ENCODE measurements at places on chromosomes 5 and 9.
A peak's percentile ranks its signal among the peaks of the same experiment; 100 is the strongest.

- DNase-seq = peak; percentile 73
Observed at GRCh38 chr5:82277987-82278710, at the start of gene RPS23. TSS of gene RPS23 (minus strand) at chr5:82278354. CDS start at chr5:82278323, 31 bp downstream.

DNA sequence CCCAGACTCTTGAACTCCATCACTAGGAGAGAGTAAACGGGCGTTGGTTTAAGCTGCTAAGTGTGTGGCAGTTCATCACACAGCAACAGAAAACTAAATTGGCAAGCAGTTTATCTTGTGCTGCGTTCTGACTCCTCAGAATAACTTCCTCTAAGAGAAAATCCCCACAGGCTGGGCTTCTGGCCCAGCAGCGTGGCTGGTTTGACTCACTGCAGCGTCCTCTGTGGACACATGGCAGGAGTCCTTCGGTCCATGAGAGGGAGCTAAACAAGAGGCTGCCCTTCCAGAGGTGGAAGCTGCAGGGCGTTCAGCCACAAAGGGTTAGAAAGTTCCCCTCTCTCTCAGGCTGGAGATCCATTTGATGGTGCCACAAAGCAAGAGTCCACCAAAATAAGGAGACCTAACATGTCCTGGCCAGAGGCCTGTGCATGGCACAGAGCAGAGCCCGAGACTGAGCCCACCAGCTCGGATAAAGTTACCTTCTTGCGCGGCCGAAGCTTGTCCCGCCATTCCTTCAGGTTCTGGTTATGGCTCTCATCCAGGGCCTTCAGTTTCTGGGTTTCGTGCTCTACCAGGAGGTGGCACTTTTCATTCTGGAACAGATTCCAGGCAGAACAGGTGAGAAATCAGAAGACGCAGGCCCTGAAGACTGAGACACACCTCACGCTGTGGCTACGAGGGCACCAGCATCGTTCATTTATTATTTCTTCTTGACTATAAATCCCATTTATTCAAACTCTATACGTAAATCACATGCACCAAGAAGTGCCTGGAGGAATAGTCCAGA is 46.2 kb upstream of the FBXW11 start:
- no peak for DNase-seq

DNA sequence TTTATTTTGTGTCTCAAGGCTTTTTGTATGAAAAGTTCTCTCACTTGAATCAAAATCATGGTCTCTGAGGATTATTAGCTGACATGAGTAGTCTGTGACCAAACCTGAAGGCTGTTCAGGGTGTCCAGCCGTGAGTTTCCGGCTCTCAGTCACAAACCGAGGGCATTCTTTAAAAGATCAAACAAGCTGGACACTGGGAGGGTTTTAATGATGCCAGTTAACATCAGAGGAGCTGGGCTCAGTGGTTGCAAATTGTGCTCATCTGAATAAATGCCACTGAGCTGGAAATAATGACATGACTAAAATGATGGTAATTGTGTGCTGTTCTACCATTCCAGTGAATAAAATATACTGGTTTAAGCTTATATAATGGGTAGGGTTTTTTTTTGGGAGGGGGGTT is 153.1 kb downstream of the FOCAD start:
- no peak for DNase-seq

DNA sequence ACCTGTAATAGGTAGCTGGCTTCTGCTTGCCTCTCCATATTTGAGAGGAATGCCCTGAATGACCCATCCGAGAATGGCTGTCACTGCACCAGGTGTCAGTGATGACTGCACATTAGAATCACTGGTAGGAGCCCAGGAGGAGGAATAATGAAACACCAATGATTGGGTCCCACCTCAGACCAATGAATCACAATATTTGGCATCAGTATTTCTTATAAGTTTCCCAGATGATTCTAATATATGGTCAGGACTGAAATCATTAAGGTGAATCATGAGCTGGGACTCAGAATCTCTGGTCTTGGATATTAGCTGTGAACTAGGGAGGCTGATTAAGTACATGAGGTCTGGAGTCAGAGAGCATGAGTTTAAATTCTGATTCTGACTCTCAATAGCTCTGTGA is 23.4 kb downstream of the ARSB start:
- DNase-seq = no peak

- DNase-seq = no peak
Observed at GRCh38 chr5:127322403-127322802, 31.8 kb downstream of the MEGF10 start.

DNA sequence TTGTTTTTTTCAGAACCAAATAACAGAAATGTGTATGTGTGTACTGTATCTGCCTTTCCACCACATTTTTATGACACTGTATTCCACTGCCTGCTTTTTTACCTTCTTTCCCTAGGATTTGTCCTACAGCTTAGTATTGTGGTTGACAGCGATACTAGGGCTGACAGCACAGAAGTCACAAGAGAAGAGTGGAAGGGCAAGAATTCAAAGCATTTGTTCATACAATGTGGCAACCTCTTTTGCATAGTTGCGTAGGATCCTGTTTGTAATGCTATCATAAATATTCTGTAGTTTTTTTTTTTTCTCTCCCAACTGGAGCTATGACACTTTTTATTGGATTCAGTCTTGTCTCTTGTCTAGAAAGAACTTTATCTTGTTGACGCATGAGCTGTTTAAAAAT is 5.6 kb upstream of the BNIP1 start:
- DNase-seq = no peak

DNA sequence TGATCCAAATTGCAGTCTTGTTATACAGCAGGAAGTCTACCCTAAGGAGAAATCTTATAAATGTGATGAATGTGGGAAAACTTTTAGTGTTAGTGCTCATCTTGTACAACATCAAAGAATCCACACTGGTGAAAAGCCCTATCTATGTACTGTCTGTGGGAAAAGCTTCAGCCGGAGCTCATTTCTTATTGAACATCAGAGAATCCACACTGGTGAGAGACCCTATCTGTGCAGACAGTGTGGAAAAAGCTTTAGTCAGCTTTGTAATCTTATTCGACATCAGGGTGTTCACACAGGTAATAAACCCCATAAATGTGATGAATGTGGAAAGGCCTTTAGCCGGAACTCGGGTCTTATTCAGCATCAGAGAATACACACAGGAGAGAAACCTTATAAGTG is 10.4 kb downstream of the ZNF189 start:
- no peak for DNase-seq

GRCh38 chr5:157266286-157267007 is 524 bp downstream of the CYFIP2 start:
- no peak for DNase-seq

DNA sequence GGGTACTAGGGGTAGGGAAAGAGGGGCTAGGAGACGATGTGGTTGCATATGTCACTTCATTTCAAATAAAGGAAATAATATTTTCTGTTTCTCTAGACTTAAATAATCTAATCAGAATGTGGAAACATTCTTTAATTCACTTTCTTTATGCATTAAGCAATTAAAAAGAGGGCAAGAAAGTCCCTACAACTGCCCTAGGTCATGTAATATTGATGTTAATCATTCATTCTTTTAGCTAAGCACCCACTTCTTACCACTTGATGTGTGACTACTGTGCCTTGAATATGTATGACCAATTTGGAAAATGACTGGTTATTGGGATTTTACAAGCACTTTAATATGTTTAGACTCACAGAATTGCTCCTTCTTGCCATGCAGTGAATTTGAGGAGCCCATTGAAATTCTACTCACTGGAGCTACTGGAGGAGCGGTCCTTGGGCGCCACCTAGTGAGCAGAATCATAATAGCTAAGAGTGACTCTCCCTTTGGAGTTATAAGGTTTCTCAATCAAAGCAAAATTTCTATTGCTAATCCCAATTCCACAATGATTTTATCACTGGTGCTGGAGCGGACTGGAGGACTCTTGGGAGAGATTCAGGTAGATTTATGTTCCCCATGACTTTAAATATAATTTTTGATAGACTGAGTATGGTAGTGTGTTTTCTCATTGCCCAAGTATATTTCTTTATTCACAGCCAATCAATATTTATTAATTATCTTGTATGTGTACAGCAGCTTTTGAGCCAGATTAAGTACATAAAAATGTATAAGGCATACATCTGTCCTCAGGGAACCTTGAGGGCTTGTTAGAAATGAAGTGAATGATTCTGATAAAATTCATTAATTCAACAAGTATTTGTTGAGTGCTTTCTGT is 225.1 kb downstream of the ADGRV1 start:
- peak; percentile 42 for DNase-seq

DNA sequence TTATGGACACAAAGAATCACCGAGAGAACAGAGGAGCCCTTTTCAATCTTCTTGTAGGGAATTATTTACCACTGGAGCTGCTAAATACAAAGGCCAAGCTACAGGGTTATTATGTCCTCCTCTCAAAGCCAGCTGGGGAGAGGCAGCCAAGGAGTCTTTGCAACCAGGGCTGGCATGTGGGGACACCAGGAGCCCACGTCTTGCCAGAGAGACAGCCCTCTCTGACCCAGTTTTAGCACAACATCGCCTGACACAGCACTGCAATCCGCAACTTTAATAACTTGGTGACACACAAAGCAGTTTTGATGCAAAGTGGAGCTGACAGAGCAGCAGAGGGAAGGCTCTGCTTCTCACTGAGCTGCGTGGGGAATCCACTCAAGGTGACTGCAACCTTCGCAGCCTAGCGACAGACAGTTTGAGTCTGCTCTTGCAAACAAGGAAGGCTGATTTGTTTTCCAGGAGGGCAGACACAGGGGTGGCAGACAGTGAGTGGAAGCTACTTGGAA is 33.6 kb downstream of the TLR4 start:
- no peak for DNase-seq

- DNase-seq = no peak
Observed at GRCh38 chr5:153534102-153534501, 43.6 kb downstream of the GRIA1 start.

DNA sequence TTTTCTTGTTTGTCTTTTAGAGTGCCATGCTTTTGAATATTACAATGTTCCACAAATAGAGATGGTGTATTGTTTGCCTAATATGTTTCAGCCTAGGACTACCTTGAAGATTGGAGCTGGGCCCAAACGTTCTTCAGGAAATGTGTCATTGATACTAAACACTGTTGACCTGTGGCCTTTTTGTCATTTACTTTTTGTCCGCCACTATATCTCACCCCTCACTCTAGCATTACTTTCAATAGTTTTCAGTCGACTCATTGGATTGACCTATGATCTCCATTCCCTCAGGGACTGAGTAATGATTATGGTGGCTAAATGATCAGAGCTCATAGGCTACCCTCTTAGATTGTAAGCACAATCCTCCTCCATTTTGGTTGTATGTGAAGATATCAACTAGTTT is 115.8 kb downstream of the NUDT12 start:
- DNase-seq = no peak

DNA sequence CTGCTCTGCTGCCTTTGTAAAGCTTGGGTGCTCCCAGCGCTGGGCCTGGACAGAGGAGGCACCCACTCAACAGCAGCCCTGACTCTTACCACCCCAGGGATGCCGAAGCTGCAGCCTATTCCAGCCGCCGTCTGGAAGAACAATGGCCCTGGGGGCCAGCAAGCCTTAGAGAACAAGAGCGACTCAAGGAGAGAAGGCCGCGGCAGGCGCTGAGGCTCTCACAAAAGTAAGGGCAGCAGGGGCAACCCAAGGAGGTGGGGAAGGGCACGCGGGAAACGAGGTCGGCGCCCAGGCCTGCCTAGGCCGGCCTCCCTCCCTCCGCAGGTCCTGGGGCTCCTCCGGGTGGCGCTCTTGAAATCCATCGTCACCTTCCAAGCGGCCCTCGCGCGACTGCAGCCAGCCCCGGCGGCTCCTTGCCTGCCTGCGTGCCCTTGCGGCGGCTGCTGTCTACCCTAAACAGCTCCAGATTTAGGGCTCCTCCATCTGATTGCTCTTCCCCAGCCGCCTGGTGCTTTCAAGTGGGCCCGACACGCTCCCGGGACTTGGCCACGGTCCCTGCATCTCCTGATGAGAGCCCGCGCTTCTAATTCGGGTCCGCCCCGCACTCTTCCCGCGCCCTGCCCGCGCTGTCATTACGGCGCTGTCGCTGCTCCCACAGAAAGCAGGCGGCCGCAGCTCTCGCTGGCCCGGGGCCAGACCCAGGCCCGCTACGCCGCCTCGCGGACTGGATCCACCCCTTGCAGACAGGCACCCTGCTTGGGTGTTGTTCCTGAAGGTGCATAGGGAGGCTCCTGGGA is 213.3 kb downstream of the SEMA6A start:
- DNase-seq = no peak

DNA sequence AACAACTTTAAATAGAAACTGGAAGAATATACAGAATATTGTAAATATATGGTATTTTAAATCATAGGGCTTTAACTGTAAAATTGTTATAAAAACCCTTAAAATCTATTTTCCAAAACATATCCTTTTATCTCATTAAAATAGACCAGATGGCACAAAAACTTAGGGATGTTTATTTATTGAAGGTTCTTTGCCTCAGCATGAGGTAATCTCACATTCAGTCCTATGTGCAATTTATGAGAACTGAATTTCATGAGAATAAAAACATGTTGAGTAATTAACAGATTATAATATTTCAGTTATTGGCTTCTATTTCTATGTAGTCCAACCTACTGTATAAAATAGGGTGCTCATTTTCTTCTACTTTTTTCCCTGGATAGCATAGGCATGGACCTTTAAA is 329.2 kb upstream of the PRR16 start:
- no peak for DNase-seq

GRCh38 chr9:108130905-108131304 is 641.3 kb upstream of the KLF4 start:
- no peak for DNase-seq

GRCh38 chr9:101130054-101130453 is 101.5 kb downstream of the PLPPR1 start:
- DNase-seq = no peak

GRCh38 chr5:160293901-160294561 is 18.3 kb downstream of the CCNJL start:
- no peak for DNase-seq

DNA sequence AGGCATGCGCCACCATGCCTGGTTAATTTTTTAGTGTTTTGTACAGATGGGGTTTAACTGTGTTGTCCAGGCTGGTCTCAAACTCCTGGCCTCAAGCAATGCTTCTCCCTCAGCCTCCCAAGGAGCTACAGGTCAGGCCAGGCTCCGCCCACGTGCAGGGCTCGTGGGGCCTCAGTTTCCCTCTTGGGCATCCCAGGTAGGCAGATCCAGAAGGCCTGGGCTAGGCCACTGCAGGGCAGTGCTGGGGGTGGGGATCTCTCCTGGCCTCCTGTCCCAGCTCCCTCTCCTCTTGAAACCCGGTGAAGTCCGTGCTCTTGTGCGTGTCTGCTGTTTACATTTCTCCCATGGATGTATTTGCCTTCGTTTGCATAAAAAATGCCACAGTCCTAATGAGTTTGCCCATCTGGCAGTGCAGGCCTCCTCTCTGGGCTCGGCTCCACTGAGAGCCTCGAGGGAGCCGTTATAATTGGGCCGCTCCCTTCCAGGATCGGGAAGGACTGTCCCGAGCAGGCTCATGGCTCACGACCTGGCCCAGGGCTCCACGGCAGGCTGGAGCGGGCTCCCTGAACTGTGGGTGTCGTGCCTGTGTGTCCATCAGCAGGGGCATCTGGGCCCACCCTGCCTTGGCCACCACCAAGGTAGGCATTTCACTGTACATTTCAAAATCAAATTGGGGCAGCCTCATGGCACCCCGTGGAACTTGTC is 52.6 kb upstream of the RUFY1 start:
- DNase-seq = no peak

GRCh38 chr5:146620031-146620668 is 104.2 kb upstream of the GPR151 start:
- no peak for DNase-seq

GRCh38 chr5:147997486-147997885 is 66.3 kb upstream of the SPINK5 start:
- no peak for DNase-seq

GRCh38 chr5:139806111-139806510 is 10.5 kb downstream of the PSD2 start:
- no peak for DNase-seq

- DNase-seq = no peak
Observed at GRCh38 chr5:59391576-59391975, 501.9 kb downstream of the PDE4D start.

All from activated CD4-positive, alpha-beta T cell treated with anti-CD3 and anti-CD28 coated beads for 24 hours (primary cell).